ENCODE measurements at places on chromosomes 3 and 15.

- no peak for DNase-seq
These were observed 81.9 kb downstream of the NUP210 start for GRCh38 chr3:13338231-13338630.

GRCh38 chr3:98692787-98693473 is 70.2 kb upstream of the ST3GAL6 start:
- DNase-seq = no peak

GRCh38 chr3:17035966-17036365 is 151.2 kb downstream of the PLCL2 start:
- DNase-seq = no peak

DNA sequence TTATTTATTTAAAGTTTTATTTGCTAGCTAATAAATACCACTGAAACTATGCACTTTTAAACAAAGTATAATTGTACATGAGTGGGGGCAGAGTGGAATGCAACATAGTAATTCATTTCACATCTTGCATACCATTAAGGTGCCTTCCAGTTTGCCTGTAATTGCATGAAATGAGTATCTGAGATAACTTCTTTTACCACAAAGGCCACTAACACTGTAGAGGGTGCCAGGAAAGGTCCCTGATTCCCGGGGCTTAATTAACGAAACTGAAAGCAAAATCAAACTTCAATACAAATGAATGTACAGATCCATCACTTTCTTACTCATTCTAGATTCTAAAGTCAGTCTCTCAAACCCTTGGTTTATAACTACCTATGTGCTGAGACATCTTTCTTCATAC is 2.1 kb downstream of the CD47 start:
- no peak for DNase-seq

- no peak for DNase-seq
These were observed 108.6 kb upstream of the MRPS22 start for GRCh38 chr3:139235192-139235591.

- DNase-seq = no peak
These were observed 38.5 kb downstream of the PYDC2 start for GRCh38 chr3:191499307-191500080.

- no peak for DNase-seq
These were observed 39.9 kb downstream of the RASA2 start for GRCh38 chr3:141526709-141527108.

GRCh38 chr3:140424726-140425125 is 253.1 kb upstream of the TRIM42 start:
- no peak for DNase-seq

- DNase-seq = no peak
These were observed 20.5 kb upstream of the ABHD2 start for GRCh38 chr15:89067751-89068150.

DNA sequence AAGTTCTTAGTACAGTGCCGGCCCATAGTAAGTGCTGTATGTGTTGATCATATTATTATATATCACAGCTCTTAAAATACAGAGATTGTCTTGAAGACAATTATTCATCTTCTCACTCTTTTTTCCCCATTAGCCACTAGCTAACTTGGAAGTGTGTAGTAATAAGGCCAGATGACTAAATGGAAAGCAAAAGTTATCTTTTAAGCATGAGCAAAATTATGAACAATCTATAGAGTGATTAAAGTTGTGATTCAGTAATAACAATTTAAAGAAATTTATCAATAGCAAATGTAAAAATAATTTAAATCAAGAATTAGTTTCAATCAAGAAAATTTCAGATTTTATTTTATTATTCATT is 630.9 kb upstream of the TBL1XR1 start:
- no peak for DNase-seq

DNA sequence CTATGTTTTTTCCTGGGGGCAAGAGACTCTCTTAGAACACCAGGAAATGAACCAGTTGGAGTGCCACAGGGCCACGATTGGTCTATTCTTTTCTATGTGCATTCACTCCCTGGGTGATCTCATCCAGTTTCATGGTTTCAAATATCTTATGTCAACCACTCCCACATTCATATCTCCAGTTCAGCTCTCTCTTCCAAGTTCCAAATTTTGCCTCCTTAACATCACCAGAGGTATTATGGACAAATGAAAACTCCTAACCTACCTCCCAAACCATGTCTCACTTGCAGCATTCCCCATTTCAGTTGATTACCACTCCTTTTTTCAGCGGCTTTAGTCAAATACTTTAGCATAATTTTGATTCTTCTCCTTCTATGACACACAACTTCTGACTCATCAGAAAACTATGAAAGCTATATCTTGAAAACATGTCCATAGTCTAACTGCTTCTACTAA is 203.1 kb upstream of the SEMA6D start:
- DNase-seq = no peak

- DNase-seq = no peak
These were observed 93.2 kb upstream of the LRIG1 start for GRCh38 chr3:66593978-66594377.

DNA sequence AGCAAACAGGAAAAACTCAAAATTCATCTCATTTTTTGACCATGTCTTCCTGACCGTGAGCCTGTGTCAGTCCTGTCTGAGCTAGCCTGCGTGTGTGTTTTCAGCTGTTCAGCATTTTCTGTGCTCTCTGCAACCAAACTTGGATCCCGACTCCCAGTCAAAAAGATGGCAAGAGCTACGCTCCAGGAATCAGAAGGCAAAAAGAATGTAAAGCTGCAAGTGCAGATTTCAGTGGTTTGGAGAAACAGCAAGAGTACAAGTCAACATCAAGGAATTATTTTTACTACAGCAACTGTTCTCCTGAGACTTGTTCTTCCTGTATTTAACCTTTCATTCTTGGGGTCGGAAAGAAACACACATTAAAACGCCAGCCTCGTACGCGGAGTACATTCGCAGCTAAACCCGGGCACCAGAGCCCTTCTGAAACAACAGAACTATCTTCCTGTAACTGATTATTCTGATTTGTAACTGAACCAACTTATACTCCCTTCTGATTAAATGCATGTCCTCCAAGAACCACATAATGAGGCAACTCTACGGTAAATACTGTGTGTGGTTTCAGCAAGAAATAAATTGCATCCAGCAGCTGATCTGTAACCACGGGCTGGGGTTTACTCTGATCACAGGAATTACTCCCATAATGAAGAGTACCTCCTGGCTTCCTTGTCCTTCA is 107.4 kb downstream of the LRIG1 start:
- DNase-seq = peak; percentile 68

DNA sequence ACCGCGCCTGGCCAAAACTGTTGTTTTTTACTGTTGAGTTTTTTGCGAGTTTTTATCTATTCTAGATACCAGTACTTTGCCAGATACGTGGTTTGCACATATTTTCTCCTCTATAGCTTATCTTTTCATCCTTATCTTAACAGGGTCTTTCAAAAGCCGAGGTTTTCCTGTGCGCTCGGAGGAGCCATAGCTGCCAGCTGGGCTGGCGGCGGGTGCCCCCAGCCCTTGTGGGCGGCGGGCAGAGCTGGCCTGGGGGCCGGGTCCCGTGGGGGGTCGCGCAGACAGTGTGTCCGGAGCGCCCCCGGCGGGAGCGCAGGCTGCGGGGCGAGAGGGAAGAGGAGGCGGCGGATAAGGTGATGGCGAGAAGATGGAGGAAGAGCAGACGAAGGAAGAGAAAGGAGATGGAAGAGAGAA is 11.1 kb upstream of the EIF4A2 start:
- DNase-seq = no peak

DNA sequence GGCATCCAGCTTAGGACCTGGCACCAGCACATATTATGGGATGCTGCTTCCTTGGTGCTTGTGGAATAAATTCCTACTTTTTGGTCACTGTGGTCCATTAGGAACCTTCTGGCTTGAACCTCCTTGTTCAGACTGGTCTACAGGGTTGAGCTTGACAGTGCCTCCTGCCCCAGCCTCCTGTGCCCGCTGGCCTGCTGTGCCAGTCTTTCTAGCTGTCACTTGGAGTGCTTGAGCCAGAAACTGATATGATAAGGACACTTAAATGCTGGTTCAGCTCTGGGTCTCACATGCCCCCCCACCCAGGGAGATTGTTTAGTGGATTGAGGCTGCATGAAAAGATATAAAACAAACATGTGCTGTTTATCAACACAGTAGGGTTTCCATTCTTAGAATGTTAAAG is 147.8 kb downstream of the SLCO3A1 start:
- no peak for DNase-seq

DNA sequence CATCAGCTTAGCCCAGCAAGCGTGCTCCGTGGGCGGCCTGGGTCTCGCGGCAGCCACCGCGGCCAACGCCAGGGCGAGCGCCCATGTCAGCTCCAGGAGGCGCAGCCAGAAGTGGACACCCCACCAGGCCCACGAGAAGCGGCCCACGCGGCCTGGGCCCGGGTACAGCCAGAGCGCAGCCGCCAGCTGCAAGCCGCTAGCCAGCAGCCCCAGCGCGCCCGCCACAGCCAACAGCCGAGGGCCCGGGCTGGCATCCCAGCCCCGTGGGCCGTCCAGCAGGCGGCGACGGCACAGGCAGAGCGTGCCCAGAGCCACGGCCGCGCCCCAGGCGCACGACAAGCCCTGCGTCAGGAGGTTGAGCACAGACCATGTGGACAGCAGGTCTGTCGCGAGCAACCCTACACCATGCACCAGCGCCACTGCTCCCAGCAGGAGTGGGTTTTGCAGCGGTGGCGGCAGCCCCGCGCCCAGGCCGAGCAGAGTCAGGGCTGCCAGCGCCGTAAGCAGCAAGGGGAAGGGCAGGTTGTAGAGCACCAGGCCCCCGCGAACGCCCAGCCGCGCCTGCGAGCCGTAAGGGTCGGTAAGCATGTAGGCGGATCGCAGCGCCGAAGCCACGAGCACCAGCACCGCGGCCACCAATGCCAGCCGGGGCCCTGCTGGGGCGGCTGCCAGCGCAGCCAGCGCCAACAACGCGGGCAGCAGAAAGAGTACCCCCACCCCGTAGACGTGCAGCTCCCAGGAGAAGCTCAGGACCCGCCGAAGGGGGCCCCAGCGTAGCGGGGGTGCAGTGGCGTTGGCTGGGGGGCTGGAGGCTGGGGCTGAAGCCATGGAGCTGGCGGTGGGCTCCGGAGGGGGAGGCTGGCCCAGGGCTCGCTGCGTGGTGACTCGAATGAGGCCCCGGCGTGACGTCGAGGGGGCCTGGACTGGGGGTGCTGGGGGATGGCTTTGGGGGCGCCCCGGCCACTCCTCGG is 4.9 kb downstream of the PRRT3 start:
- DNase-seq = no peak
